ENCODE measurements at places on chromosomes 4 and X. TPM values are rescaled to one million over a fixed set of nuclear protein-coding genes. Genes with fewer than 3 reads are reported as not detected.

GRCh38 chr4:1193206-1194009 lies 21.0 kb upstream of the SPON2 start:
- H3K27ac ChIP-seq: peak overlapping the region; percentile 60
- H3K4me3 ChIP-seq: peak overlapping the region; percentile 0
- no peaks in the 10 kb centered on the region for H3K36me3 ChIP-seq
- peak; percentile 71 for DNase-seq

DNA sequence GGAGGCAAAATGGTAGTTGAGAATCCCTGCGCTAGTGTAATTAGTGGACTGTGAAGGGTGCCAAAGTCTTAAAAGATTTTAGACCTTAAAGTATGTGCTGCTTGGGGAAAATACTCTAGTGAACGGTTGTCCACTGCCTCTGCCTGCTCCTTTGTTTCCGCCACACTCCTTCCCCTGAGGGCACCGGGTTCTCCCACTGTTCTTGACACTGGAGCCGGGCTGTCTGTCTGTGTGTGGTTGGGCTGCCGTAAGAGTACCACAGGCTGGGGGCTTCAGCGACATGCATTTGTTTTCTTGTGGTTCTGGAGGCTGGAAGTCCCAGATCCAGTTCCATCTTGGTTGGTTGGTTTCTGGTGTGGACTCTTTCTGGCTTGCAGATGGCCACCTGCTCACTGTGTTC lies 76.2 kb downstream of the CLDN34 start:
- H3K27ac ChIP-seq: no peak overlapping the region
- DNase-seq: no peak
- H3K27me3 ChIP-seq: no peaks in the 10 kb centered on the region
- peaks cover 37% of the 10 kb centered on the region for H3K4me1 ChIP-seq

The DAPP1 gene
- total RNA-seq: 14.6 TPM

GRCh38 chrX:9676738-9677097 lies 88.9 kb downstream of the GPR143 start:
- no peak overlapping the region for H3K4me3 ChIP-seq
- H3K36me3 ChIP-seq: no peaks in the 10 kb centered on the region
- no peak for DNase-seq
- no peaks in the 10 kb centered on the region for H3K27me3 ChIP-seq

DNA sequence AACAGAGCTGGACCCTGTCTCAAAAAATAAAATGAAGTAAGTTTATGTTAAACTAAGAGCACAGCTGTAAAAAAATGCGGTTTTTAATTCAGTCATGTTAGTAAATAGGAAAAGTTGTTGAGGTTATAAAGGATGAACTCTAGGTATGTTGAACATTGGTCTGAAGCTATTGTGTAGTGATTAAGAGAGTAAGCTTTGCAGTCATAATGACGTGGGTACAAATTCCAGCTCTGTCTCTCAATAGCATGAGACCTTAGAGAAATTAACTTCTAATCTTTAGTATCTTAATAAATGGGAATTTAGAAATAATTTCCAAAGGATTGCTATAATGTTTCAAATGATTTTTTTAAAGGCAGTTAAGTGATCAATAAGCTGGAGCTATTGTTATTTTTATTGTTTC lies 2.9 kb upstream of the YTHDC1 start:
- DNase-seq: no peak
- H3K4me1 ChIP-seq: peaks cover 16% of the 10 kb centered on the region
- H3K27ac ChIP-seq: no peak overlapping the region
- H3K4me3 ChIP-seq: no peak overlapping the region
- no peaks in the 10 kb centered on the region for H3K27me3 ChIP-seq

The CC2D2A gene
- 7.4 TPM for total RNA-seq

- H3K36me3 ChIP-seq: peaks cover 23% of the 10 kb centered on the region
- peaks cover 10% of the 10 kb centered on the region for H3K4me1 ChIP-seq
- H3K27me3 ChIP-seq: no peaks in the 10 kb centered on the region
- no peak overlapping the region for H3K4me3 ChIP-seq
- no peak overlapping the region for H3K27ac ChIP-seq
These were observed 34.8 kb downstream of the SH3TC1 start for GRCh38 chr4:8233672-8234484.

DNA sequence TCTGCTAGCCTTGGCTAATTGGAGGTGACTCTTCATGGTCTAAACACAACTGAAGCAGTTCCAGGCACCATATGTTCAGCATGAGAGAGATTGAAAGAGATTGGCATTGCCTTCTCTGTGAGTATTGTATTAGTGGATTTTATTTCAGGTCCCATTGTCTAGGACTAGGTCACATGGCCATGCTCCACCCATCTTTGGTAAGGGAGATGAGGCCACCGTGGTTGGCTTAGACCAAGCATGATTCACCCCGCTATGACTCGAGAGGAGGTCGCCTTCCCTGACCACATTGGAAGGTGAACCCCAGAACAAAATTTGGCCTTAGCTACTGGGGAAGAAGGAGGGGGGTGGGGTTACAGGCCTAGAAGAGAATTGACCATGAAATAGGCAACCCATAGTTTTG lies 109.9 kb upstream of the BCOR start:
- H3K4me3 ChIP-seq: no peak overlapping the region
- H3K27me3 ChIP-seq: no peaks in the 10 kb centered on the region
- no peaks in the 10 kb centered on the region for H3K4me1 ChIP-seq
- no peak overlapping the region for H3K27ac ChIP-seq
- DNase-seq: no peak

- no peaks in the 10 kb centered on the region for H3K27me3 ChIP-seq
- no peaks in the 10 kb centered on the region for H3K36me3 ChIP-seq
- no peak overlapping the region for H3K4me3 ChIP-seq
- no peak for DNase-seq
- H3K4me1 ChIP-seq: no peaks in the 10 kb centered on the region
These were observed 114.0 kb downstream of the ENOX2 start for GRCh38 chrX:130788786-130789581.

- no peak overlapping the region for H3K27ac ChIP-seq
- H3K36me3 ChIP-seq: no peaks in the 10 kb centered on the region
- peaks cover 5% of the 10 kb centered on the region for H3K4me1 ChIP-seq
- DNase-seq: no peak
- H3K27me3 ChIP-seq: no peaks in the 10 kb centered on the region
- H3K4me3 ChIP-seq: no peak overlapping the region
These were observed 94.1 kb upstream of the BANK1 start for GRCh38 chr4:101696276-101697010.

The NAP1L3 gene
- total RNA-seq: 1.4 TPM

- no peak overlapping the region for H3K27ac ChIP-seq
- no peak for DNase-seq
- H3K4me1 ChIP-seq: no peaks in the 10 kb centered on the region
- H3K36me3 ChIP-seq: peaks cover 70% of the 10 kb centered on the region
These were observed 60.9 kb downstream of the SEC24B start for GRCh38 chr4:109494563-109494962.

The PPP1R3F gene
- 6.4 TPM for total RNA-seq

The TAPT1 gene
- total RNA-seq: 57.2 TPM

DNA sequence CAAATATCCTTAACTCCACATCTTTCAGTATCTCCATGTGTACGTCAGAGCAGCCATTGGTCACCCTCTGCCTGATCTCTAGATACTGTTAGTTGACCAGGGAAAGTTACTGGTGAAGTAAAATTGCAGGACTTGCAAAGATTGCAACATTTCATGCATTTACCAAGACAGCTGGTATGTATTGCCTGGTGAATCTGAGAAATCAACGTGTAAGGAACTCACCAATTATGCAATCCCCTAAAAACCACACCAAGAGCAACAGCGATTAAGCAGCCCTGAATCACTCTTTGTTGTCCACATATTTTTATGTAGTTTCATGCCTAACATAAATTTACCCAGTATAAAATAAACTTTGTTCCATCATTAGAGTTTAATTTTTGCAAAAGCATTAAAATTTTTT lies 271.2 kb downstream of the NLGN4X start:
- no peak overlapping the region for H3K4me3 ChIP-seq
- no peak overlapping the region for H3K27ac ChIP-seq
- no peak for DNase-seq
- no peaks in the 10 kb centered on the region for H3K27me3 ChIP-seq
- no peaks in the 10 kb centered on the region for H3K4me1 ChIP-seq
- H3K36me3 ChIP-seq: no peaks in the 10 kb centered on the region

DNA sequence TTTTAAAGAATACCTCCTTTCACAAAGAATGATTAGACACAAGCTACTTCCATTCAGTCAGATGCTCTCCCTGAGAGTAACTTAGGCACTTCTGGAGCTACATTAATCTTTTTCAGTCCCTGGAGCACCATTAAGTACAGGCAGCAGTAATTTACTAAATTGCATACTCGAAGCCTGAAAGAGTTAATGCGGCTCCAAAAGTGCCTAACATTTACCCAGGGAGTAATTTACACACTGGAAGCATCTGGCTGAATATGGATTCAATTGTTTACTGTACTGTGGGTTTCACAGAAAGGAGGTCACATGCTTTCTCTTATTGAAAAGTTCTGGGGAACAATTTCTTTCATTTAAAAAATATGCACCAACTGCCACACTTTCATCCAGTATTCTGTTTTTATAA lies 260.8 kb upstream of the TENM3 start:
- no peaks in the 10 kb centered on the region for H3K36me3 ChIP-seq
- no peaks in the 10 kb centered on the region for H3K4me1 ChIP-seq
- no peak overlapping the region for H3K4me3 ChIP-seq
- DNase-seq: no peak
- no peak overlapping the region for H3K27ac ChIP-seq
- no peaks in the 10 kb centered on the region for H3K27me3 ChIP-seq

The HS3ST1 gene
- total RNA-seq: 0.40 TPM

- H3K27me3 ChIP-seq: no peaks in the 10 kb centered on the region
- H3K27ac ChIP-seq: no peak overlapping the region
- no peaks in the 10 kb centered on the region for H3K36me3 ChIP-seq
- H3K4me1 ChIP-seq: no peaks in the 10 kb centered on the region
These were observed 164.2 kb downstream of the MAB21L2 start for GRCh38 chr4:150746156-150746555.

DNA sequence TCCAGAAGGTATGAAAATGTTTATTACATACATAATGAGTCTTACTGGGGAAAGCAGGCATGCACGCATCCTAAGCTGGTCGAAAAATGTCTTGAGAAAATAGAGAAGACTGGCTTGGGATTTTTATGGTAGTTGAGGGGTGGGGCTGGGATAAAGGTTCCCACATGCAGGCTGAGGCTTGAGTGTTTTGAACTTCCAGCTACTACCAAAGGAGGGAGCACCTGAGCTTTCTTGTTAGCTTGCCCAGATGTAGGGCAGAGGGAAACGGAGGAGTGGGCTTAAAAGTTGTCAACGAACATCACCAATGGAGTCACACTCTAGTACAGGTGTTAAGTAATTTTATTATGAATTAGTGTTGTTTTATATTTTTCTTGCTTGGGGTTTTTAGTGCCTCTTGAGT lies 39.6 kb upstream of the SRPX start:
- no peak for DNase-seq
- H3K27me3 ChIP-seq: no peaks in the 10 kb centered on the region
- no peaks in the 10 kb centered on the region for H3K4me1 ChIP-seq
- no peak overlapping the region for H3K27ac ChIP-seq
- H3K4me3 ChIP-seq: no peak overlapping the region

The MGARP gene
- 0.36 TPM for total RNA-seq

DNA sequence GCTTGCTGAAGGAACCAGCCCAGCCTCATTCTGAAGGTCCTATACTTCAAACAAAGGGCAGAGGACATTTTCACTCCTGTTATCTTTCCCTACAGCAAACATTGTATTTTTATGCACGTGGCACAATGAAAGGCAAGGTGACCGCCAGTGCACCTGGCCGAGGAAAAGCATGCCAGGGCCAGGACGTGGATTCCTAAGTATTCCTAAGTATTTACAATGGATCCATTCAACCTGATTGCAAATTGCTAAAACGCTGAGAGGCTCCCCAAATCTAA lies 127.9 kb upstream of the FTHL17 start:
- H3K27me3 ChIP-seq: no peaks in the 10 kb centered on the region
- H3K4me3 ChIP-seq: no peak overlapping the region
- no peak for DNase-seq
- H3K4me1 ChIP-seq: no peaks in the 10 kb centered on the region

The MND1 gene
- total RNA-seq: not detected

- H3K36me3 ChIP-seq: no peaks in the 10 kb centered on the region
- H3K27ac ChIP-seq: no peak overlapping the region
- no peak overlapping the region for H3K4me3 ChIP-seq
- peaks cover 5% of the 10 kb centered on the region for H3K4me1 ChIP-seq
- no peaks in the 10 kb centered on the region for H3K27me3 ChIP-seq
- no peak for DNase-seq
These were observed 81.5 kb upstream of the PTPN13 start for GRCh38 chr4:86512631-86513030.

The ERVMER34-1 gene
- total RNA-seq: 0.72 TPM

- H3K4me1 ChIP-seq: peaks cover 3% of the 10 kb centered on the region
- H3K27me3 ChIP-seq: no peaks in the 10 kb centered on the region
- H3K27ac ChIP-seq: no peak overlapping the region
- no peak for DNase-seq
These were observed 73.1 kb downstream of the PACRGL start for GRCh38 chr4:20773144-20773997.

The SASH3 gene
- total RNA-seq: 1.6 TPM

DNA sequence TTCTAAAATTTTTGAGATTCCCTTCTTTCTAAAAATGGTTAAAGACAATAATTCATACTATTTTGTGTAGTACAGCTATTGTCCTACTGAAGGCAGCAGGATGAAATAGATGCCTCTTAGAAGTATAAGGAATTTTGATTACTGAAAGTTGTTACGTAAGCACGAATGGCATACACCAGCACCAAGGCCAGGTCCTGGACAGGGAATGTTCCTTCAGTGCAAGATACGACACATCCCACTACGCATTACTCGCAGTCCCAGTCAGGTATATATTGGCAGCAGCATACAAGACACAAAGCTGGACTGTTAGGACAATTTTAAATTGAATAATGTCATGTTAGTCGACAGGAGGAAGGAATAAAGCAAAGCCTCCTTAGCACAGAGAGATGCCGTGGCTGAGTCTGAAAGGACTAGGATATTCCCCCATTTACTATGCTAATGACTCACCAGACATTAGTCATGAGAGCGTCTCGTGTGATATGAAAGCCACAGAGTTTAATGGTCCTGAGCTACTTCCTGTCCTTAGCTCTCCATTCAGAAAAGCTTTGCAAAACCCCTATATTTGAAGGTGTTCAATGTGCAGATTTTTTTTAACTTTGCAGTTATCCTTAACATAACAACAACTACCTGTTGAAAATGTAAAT lies 504.3 kb downstream of the FAM133A start:
- no peak overlapping the region for H3K4me3 ChIP-seq
- DNase-seq: no peak
- no peak overlapping the region for H3K27ac ChIP-seq
- no peaks in the 10 kb centered on the region for H3K36me3 ChIP-seq

DNA sequence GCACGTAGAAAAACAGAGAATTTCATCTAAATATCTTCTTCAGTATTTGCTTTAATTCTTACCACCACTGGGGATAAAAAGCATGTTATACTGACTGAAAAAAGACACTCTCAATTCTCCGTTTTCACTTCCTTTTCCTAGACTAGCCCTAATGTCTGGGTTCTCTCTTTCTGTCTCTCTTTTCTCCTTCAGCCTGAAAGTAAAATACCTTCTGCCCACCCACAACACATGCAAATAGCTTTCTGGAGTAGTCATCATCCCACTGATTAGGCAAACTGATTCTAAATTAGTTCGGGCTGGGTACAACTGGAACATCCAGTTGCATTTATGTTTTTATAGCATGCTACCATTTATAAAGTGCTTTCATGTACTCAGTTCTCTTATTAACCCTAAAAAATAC lies 142.4 kb upstream of the ANKRD50 start:
- H3K4me3 ChIP-seq: no peak overlapping the region
- no peaks in the 10 kb centered on the region for H3K27me3 ChIP-seq
- no peaks in the 10 kb centered on the region for H3K36me3 ChIP-seq
- H3K4me1 ChIP-seq: no peaks in the 10 kb centered on the region
